ENCODE measurements at places on chromosomes 2 and 18. TPM values are rescaled to one million over a fixed set of nuclear protein-coding genes. Genes with fewer than 3 reads are reported as not detected.

The PLB1 gene
- total RNA-seq, result not detected

The TNFAIP6 gene
- total RNA-seq, result not detected

The ASTL gene
- not detected for total RNA-seq

The ERMN gene
- not detected for total RNA-seq

The UGT1A4 gene
- not detected for total RNA-seq

Data from glutamatergic neuron (in vitro differentiated cells).